ENCODE measurements at places on chromosomes 11 and 22.
A peak's percentile ranks its signal among the peaks of the same experiment; 100 is the strongest.

DNA sequence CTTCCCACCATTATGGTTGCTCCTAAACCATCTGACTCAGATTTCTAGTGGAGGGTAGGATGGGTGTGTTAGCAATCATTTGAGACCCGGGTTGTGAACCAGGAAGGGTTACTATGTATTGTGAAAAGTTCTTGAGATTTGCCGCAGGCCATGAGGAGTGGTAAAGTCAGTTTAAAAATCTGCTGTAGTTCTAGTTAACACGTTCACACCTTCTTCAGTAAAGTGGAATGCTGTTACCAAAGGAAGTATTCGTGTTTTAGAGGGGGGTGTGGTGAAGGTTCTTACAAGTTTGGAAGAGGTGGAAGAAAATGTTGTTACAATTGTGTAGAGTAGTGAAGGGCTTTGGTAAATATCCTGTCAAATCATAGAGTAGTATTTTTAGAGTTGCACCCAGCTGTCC lies 2.6 kb downstream of the MTMR3 start:
- no peak for DNase-seq

DNA sequence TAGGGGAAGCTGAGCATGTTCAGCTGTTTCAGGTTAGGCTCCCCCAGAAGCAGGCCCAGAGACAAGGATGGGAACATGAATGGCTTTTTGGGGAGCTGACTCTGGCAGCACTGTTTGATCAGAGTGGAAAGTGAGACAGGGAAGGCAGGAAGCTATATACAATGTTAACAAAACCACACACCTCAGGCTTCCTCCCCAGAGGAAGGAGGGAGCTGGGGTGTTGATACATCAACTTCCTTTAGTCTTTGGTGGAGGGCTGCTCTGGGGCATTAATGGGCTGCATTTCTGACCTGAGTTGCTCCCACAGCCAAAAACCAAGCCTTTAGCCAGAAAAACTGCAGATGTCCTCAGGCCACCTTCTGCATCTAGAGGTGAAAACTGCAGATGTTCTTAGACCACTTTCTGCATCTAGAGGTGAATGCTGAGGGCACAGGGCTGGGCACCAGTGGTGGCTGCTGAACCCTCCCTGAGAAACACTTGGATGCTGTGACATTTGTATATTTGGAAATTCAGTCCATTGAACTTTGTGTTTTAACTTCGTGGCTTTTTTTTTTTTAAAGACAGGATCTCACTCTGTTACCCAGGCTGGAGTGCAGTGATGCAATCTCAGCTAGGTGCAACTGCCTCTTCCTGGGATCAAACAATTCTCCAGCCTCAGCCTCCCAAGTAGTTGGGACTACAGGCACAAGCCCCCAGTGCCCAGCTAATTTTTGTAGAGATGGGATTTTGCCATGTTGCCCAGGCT lies 49.9 kb downstream of the KIAA1671 start:
- DNase-seq = no peak

DNA sequence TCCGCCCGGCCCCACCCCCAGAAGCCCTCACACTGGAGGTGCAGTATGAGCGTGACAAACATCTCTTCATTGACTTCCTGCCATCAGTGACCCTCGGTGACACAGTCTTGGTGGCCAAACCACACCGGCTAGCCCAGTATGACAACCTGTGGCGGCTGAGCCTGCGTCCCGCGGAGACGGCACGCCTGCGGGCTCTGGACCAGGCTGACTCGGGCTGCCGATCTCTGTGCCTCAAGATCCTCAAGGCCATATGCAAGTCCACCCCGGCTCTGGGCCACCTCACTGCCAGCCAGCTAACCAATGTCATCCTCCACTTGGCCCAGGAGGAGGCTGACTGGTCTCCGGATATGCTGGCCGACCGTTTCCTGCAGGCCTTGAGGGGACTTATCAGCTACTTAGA lies 6.6 kb upstream of the ATF4 start:
- no peak for DNase-seq

DNA sequence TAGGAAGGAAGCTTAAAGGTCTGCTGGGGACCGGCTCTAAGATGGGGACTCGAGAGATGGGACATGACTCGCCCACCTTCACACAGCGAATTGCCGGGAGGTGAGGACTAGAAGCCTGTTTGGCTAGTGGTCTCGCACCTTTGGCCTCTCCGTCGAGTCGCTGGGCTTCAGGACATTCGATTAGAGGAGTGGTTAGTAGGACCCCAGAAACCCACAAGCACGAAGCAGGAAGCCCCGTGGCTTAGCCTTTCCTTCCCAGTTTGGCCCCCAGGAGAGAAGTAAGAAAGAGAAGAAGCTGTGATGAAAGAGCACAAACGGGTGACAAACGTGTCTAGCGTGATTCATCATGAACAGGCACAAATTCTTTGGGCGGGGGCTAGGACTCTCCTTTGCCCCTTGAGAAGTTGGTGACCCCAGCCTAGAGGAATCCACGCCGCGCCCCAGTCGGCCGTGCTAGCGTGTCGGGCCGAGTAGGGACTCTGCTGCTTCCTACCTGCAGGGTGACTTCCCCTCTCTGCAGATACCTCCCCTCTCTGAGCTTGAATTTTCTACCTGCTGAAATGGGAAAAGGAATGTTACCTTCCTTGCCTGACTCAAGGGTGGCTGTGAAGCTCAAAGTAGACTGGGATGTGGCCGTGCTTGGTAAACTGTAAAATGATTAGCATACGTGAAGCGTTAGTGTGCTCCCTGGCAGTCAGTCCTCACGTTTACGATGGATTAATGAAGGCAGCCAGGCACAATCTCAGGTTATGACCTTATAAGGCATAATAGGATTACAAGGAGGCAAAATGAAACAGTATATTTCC lies 1.1 kb upstream of the ADM start:
- DNase-seq = peak; percentile 50

- DNase-seq = no peak
These were observed 34.5 kb downstream of the C11orf65 start for GRCh38 chr11:108432783-108433182.
